CD4-positive, alpha-beta T cell treated with Interleukin-15 for 1 hour (primary cell): ENCODE measurements at places on chromosomes 5 and 9.

DNA sequence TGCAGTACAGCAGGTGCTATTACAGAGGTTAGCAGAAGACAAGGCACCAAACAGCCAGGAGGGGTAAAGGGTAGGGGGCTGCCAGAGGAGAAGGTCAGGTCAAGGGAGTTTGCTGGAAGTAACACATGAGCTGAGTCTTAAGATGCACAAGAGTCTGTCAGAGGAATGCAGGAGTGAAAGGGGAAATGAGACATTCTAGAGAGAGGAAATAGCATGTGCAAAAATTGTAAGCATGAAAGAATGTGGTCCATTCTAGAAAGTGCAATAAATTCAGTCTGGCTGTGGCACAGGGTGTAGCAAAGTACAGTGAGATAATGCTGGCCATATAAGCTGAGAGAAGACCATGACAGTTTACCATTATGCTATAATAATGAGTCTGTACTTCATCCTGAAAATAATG is 6.6 kb downstream of the GOLGA1 start:
- DNase-seq = no peak

- no peak for DNase-seq
Measured at GRCh38 chr9:114088571-114089170, 10.4 kb downstream of the KIF12 start.

DNA sequence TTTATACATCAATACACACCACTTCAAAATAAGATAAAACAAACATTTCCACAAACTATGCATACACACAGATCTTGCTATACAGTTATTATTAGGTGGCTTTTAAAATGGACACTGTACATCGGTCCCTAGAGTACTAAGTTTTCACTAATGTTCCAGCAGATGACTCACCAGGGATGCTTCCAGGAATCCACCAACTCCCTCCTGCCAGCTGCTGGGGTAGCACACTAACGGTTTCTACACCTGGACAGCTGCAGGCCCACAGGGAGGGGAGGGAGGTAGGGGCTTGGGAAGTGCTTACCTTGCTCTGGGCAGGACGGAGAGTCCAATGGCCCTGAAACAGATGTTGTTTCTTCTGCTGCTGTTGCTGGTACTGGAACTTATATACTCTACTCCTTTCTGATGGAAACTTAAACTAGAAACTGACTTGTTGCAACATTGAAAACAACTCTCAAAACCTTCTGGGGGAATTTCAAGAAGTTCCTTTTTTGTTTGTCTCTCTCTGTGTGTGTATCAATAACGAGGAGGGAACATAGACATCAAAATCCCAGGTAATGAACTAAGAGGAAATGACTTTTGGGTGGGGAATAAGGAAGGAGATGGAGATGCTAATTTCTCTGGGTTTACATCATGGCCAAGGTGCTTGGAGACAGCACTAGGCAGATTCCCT is at the start of gene IL12B:
Gene IL12B, minus strand, starts transcription at position 357 of the 670 bp plus-strand sequence. CDS start 3,705 bp downstream, outside the sequence.
- DNase-seq = no peak

DNA sequence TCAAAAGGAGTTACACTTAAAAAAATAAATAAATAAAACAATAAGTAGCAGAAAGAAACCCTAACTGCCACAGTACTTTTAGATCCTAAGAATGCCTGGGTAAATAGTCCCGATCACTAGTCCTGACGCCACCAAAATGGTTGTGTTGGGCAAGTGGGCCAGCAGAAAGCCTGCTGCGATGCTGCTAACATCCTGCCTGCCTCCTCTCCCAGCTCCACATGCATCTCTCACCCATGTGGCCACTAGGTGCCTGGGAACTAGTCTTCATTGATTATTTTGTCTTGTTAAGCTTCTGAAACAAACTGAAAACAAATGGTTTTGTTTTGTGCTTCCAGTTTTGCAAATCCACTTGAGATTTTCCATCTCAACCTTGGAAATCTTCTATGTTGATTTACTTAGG is 54.4 kb upstream of the TRAF1 start:
- DNase-seq = no peak

DNA sequence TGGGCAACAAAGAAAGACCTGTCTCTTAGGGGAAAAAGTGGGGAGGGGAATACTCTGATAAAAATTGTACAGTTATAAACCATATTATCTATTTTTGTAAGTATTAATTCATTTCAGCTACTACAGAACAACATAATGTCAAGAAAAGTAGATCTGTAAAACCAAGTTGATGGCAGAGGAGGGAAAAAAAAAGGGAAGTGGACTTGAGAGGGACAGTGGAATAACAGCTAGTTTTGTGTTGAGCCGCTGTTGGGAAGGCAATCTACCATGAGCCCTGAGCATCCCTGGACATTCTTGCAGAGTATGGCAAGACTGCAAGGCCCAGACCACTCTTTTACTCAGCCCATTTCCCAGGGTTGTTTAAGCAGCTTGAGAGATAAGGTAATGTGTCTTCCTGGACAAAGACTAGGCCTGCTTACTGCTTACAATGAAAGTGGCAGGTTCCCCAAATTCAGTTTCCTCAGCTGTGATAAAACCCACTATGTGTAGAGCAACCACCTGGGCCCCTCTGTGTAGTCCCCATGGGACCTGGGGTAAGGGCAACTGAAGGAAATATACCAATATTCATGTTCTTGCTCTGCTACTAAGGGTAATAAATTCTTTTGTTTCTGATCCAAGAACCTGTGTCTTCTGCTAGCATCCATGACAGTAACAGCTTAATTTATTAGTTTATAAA is 25.0 kb downstream of the CEP120 start:
- DNase-seq = peak; percentile 51

DNA sequence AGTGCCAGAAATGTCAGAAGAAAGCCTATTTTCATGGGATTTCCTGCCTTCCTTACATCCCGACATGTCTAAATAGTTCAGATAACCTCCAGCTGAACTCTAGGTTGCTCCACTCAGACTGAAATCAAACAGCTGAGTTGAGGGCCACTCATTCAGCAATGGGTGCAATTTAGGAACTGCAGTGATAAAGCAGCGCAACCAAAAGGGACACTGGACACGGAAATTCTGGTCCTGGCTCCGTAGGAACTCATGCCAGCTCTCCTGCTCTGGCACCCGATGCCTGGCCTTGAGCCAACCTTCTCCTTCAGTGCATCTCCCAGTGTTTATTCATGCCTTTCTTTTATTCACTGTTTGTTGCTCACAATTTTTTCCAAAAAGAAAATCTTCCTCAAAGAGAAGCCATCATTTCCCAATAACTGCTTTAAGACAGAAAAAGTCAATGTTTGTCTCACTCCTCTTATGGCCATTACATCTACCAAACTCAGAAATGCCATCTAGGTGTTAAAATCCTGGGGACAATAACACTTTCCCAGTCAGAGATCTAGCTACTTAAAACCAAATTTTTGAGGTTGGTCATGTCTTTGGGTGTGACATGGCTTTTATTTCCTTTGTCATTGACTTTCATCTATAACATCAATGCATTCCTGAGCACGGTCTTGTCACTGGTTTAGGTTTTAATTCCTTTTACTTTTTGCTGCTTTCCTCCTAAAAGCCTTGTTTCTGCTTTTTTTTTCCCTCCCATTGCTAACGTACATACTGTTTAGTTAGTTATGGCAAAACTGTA is 126.9 kb downstream of the PDE4D start:
- no peak for DNase-seq
